ENCODE measurements at places on chromosomes 6 and 20.

- no peak for DNase-seq
Measured at GRCh38 chr20:3129094-3129493, 30.6 kb downstream of the FASTKD5 start.

DNA sequence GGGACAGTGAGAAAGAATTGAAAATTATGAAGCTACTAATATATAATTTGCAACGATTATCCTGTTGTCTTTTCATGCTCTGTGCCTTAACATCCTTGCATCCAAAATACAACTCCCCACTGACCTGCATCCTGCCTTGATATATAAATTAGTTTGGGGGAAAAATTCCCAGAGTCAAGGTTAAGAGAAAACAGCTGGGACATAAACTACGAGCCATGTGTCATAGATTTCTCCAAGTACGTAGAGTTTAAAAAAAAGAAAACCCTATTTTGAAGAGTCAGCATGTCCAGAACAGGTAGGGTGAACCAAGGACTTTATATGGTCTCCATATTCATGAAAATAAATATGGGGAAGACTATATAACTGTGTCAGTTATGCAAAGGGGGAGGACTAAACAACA lies 123.8 kb upstream of the MARCKS start:
- DNase-seq: no peak

DNA sequence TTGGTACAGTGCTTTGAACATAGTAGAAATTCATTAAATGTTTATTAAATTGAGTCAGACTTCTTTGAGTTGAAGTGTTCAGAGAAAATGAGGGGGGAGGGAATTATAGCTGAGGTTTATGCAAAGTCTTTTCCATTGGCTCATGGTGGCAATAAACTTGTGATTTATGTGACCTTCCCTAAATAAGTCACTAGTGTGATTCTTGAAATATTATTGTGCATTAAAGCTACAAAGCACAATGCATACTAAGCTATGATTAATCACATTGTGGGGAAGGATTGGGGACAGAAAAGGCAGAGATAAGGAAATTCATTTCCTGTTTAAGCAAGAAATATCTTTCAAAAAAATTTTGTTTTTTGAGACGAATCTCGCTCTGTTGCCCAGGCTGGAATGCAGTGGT lies 877.5 kb downstream of the TFAP2A start:
- no peak for DNase-seq

- no peak for DNase-seq
Measured at GRCh38 chr6:136582711-136583471, 32.7 kb upstream of the MAP7 start.

DNA sequence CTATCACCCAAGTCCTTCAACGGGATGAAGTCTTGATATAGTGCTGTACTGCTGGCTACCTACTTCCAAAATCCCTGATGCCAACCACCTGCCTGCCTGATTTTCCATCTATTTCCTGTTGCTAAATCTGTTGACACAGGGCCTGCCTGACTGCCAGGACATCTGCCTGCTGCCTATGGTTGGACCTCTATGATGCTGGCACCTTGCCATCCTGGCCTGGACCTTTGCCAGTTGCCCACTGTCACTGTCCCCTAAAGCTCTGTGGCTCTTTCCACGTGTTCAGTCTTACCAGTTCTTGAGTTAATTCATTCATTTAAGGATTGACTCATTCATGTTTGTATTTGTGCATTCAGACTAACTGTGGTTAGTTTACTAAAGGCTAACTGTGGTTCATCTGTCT lies 9.2 kb upstream of the RGS17 start:
- no peak for DNase-seq

DNA sequence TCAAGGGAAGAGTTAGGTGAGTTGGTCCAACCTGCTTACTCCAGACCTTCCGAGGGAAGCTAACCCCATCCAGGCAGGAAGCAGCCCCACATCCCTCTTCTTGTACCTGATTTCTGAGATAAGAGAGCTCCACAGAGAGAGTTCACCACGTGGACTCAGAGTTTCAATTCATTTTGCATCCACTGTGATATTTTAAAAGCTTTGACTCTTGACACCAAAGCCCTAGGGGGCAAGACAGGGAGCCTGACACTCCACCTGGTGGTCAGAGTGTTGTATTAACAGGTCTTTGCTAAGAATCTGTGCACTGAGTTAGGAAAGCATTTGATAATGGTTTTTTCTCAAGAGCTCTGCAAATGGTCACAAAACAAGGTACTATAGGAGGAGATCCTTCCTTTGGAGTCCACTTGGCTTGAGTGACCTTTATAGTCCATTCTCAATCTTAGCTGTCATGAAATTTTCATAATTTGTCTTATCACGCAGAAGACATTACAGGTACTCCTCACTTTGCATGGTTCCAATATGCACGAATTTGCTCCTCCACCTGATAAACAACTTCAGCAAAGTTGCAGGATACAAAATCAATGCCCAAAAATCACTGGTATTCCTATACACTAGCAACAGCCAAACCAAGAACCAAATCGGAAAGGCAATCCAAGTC lies 56.2 kb upstream of the RIPOR2 start:
- peak; percentile 60 for DNase-seq

All from stimulated activated CD4-positive, alpha-beta T cell treated with anti-CD3 and anti-CD28 coated beads, Interleukin-1b, Interleukin-23, amount 100 ng/mL, for 24 hours (primary cell).